Activated naive CD8-positive, alpha-beta T cell treated with anti-CD3 and anti-CD28 coated beads, Interleukin-2, amount 50 U/mL, for 16 hours (primary cell): ENCODE measurements at places on chromosomes 11 and 22.

GRCh38 chr11:113263458-113264259 is 50.7 kb upstream of the TTC12 start:
- no peak for DNase-seq

GRCh38 chr22:38304526-38304925 is 12.7 kb downstream of the CSNK1E start:
- no peak for DNase-seq

DNA sequence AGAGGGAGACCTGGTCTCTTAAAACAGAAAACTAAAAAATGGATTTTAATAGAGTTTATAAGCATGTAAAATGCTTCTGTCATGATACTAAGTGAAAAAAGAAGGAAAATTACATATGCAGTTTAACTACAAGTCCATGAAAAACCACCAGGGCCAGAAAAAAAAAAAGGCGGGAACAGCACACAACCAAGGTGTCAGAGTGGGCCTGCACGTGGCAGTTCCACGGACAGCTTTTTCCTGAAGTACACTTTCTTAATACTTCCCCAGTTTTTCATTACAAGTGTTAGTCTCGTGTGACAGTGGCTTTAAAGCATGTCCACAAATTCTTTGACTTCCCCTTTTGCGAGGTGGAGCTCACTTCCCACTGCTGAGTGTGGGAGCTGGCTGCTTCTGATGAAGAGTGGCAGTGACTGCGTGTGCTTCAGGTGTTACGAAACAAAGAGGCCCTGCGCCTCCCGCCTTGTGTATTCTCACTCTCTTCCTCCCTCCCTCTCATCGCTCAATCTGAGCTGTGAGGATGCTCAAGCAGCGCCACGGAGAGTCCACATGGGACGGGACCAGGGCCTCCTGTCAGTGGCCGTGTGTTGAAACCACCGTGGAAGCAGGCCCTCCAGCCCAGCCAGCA is 16.4 kb downstream of the PPM1F start:
- DNase-seq = no peak

DNA sequence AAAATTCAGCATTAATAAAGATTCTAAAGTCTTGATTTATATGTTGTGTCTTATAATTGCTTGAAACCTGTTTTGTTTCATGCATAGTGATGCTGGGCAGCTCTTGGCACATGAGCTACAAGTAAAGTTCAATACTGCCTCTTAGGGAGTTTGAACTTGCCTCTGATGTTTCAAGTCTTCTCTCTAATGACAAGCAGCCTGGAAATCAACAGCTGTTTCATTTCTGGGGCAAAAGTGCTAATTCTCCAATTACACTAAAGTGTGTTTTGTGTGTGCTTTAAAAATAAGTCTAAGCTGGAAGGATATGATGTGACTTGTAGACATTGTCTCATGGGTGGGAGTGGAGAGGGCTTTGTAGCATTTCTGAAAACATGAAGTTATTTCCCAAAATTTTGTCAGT is 23.7 kb upstream of the SESN3 start:
- no peak for DNase-seq

GRCh38 chr22:38230108-38230825 is 28.5 kb downstream of the MAFF start:
- no peak for DNase-seq

GRCh38 chr11:119115484-119116234 is 5.7 kb upstream of the HINFP start:
- DNase-seq = no peak

GRCh38 chr11:27028561-27028965 is 12.1 kb upstream of the BBOX1 start:
- DNase-seq = no peak

DNA sequence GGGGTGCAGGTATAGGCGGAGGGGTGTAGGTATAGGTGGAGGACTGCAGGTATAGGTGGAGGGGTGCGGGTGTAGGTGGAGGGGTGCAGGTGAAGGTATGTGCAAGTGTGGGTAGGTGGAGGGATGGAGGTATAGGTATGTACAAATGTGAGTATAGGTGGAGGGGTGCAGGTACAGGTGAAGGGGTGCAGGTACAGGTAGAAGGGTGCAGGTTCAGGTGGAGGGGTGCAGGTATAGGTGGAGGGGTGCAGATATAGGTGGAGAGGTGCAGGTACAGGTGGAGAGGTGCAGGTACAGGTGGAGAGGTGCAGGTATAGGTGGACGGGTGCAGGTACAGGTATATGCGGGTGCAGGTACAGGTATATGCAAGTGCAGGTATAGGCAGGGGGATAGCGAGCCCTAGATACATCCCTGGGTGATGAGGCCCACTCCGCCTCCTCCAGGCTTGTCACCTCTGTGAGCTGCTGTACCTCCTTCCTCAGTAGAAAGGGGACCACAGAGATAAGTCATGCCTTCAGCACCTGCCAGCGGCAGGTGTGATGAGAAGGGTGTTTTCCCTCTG is 17.2 kb downstream of the LINC01488 start:
- DNase-seq = no peak

- no peak for DNase-seq
Observed at GRCh38 chr11:123505546-123506299, 75.7 kb downstream of the GRAMD1B start.

- DNase-seq = no peak
Observed at GRCh38 chr11:6307876-6308275, 12.4 kb downstream of the CAVIN3 start.

DNA sequence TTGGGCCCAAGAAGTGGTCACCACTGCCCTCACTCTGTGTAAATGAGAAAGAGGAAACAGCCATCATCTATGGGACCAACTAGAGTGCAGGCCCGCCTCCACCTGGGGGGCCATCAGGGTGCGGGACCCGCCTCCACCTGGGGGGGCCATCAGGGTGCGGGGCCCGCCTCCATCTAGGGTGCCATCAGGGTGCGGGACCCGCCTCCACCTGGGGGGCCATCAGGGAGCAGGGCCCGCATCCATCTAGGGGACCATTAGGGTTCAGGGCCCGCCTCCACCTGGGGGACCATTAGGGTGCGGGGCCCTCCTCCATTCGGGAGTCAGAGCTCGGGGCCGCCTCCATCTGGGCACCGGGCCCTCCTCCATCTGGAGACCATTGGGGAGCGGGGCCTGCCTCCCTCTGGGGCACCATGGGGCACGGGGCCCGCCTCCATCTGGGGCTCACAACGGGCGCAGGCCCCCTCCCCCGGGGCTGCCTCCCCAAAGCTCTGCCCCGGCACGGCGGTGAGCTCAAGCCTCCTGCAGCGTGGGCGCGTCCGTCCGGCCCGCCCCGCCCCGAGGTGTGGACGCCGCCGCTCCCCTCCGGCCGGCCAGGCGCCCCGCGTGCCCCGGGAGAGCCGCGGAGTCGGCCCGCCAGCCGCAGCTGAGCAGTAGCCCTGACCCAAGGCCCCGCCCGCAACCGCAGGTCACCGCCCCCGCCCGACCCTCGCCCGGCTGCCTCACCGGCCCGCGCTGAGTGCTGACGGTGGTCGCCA is 512 bp downstream of the TOLLIP start:
- DNase-seq = no peak

DNA sequence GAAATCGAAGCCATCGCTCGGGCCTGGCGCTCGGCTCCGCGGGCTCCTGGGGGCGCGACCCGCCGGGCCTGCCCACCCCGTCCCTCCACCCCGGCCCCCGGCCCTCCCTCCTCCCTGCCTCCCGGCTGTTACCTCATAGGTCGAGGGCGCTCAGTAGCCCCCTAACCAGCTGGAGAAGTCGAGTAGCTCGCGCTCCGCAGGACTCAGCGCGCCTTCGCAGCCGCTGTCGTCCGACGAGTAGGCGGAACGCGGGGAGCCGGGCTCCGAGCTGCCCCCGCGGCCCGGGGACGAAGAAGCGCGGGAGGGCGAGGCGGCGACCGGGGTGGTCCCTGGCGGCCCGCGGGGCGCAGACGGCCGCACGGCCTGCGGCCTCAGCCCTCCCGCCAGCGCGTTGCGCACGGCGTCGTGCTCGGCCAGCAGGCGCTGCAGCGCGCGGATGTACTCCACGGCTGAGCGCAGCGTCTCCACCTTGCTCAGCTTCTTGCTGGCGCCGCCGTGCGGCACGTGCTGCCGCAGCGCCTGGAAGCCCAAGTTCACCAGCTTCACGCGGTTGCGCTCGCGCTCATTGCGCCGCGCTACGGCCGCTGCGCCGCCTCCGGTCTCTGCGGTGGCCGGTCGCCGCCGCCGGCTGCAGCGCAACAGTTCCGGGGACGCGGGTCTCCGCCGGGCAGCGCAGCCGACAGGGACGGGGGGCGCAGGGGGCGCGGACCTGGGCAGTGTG is 627 bp downstream of the ASCL2 start:
- DNase-seq = no peak

GRCh38 chr11:107427569-107428180 is 29.9 kb downstream of the CWF19L2 start:
- no peak for DNase-seq

- no peak for DNase-seq
Observed at GRCh38 chr11:88831303-88831890, 234.4 kb downstream of the GRM5 start.

- DNase-seq = no peak
Observed at GRCh38 chr22:17257121-17258001, 38.1 kb upstream of the ADA2 start.
